ENCODE measurements at places on chromosomes 1 and 21. TPM values are rescaled to one million over a fixed set of nuclear protein-coding genes. Genes with fewer than 3 reads are reported as not detected.

- no peak for DNase-seq
Measured at GRCh38 chr1:181077576-181078242, 10.8 kb upstream of the IER5 start.

DNA sequence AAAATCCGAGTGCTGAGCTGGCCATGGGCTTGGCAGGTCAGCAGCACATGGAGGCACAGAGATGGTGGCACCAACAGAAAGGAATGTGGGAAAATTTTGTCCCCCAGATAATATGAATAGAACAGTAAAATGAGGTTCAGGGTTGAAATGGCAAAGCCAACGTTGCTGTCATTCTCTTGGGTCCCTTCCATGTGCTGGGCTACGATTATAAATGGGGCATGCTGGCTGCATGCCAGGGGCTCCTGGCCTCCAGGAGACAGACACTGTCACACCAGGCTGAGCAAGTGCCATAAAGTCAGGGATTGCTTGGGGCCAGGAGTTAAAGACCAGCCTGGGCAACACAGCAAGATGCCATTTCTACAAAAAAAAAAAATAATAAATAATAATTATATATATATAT lies 77.1 kb downstream of the TOMM20 start:
- DNase-seq, result no peak

The PLPP3 gene
- total RNA-seq, result 53.9 TPM

The OR2T2 gene
- not detected for total RNA-seq

DNA sequence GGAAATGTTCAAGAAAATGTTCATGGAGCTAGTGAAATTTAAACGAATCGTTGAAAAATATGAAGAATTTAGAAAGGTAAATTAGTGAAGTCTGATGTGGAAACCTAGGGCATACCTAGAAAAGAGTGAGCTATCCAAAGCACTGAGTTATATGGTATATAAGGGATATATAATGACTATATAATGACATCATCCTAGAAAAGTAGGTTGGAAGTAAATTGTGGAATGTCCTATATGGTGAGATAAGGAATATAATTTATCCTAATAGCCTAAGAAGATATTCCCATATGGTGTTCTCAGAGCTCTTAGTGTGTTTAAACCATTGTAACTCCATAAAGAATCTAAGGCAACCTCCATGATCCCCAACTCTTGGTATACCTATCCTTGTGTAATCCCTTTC lies 876.4 kb upstream of the ADGRL2 start:
- DNase-seq, result no peak

DNA sequence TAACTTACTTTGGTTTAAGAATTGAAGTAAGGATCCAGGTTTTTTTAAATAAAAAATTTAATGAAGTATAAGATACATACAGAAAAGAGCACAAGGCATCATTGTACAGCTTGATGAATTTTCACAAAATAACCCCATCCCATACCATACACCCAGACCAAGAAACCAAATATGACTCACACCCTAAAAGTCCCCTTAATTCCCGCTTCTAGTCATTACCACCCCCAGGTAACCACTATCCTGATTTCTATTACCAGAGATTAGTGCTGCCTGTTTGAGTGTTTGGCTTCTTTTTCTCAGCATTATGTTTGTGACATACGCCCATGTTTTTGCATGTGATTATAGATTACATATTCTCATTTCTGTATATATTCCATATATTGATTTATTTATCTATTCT lies 98.5 kb upstream of the HIVEP3 start:
- no peak for DNase-seq

All from left lobe of liver (tissue), 2 donors.